ENCODE measurements at places on chromosomes 7 and 10. TPM values are rescaled to one million over a fixed set of nuclear protein-coding genes. Genes with fewer than 3 reads are reported as not detected.

The DEPP1 gene
- total RNA-seq: 25.4 TPM

The NOS3 gene
- total RNA-seq: 21.8 TPM

The TMEM243 gene
- 59.8 TPM for total RNA-seq

The CTAGE8 gene
- total RNA-seq: not detected

The CYP2C19 gene
- not detected for total RNA-seq

The COL17A1 gene
- total RNA-seq: 2.1 TPM

The MYL7 gene
- total RNA-seq: 1.5 TPM

The TMEM270 gene
- total RNA-seq: not detected

The SHTN1 gene
- 36.3 TPM for total RNA-seq

The ARMC3 gene
- not detected for total RNA-seq

The SPDYE9 gene
- total RNA-seq: not detected

The TNRC18 gene
- 94.4 TPM for total RNA-seq
